K562 (cell line): ENCODE measurements at places on chromosomes 4 and X. TPM values are rescaled to one million over a fixed set of nuclear protein-coding genes. Genes with fewer than 3 reads are reported as not detected.

The KLHL13 gene
- 2.2 and 3.6 TPM in 2 replicates for polyA plus RNA-seq

The ARHGAP36 gene
- not detected in 2 replicates for polyA plus RNA-seq

The GAGE1 gene
- polyA plus RNA-seq = 356 and 549 TPM in 2 replicates

The ARHGAP4 gene
- 63.7 and 77.8 TPM in 2 replicates for polyA plus RNA-seq

The SLC9B2 gene
- polyA plus RNA-seq = 10.5 and 13.5 TPM in 2 replicates

The FATE1 gene
- not detected in 2 replicates for polyA plus RNA-seq

The CCNA2 gene
- 110 and 122 TPM in 2 replicates for polyA plus RNA-seq

The MAGEA10 gene
- not detected in 2 replicates for polyA plus RNA-seq

The ZNF732 gene
- polyA plus RNA-seq = 0.07 and 0.16 TPM in 2 replicates

The MAGEB2 gene
- 61.5 and 78.1 TPM in 2 replicates for polyA plus RNA-seq

The IL9R gene
- 1.6 and 2.2 TPM in 2 replicates for polyA plus RNA-seq

The PHKA2 gene
- polyA plus RNA-seq = 28.3 and 31.6 TPM in 2 replicates

The LONRF3 gene
- polyA plus RNA-seq = 4.8 and 8.7 TPM in 2 replicates

The RNF4 gene
- 32.6 and 35.2 TPM in 2 replicates for polyA plus RNA-seq

The DMRTC1 gene
- not detected in 2 replicates for polyA plus RNA-seq

The CT45A5 gene
- polyA plus RNA-seq = 4.5 and 5.6 TPM in 2 replicates

The NAP1L2 gene
- polyA plus RNA-seq = 0.16 TPM in 1 of 2 replicates, not detected in the other

The ASMT gene
- polyA plus RNA-seq = not detected in 2 replicates

The DACH2 gene
- polyA plus RNA-seq = not detected in 2 replicates

The TLR10 gene
- polyA plus RNA-seq = 0.03 TPM in 1 of 2 replicates, not detected in the other

The FGF2 gene
- 7.8 and 8.1 TPM in 2 replicates for polyA plus RNA-seq

The CACNA1F gene
- 0.15 and 0.41 TPM in 2 replicates for polyA plus RNA-seq

The NAA11 gene
- polyA plus RNA-seq = 21.3 and 22.1 TPM in 2 replicates

The SH3RF1 gene
- 0.11 TPM in 1 of 2 replicates, not detected in the other for polyA plus RNA-seq

The EPHA5 gene
- polyA plus RNA-seq = not detected in 2 replicates

The HS3ST1 gene
- not detected in 2 replicates for polyA plus RNA-seq

The FAM149A gene
- not detected in 2 replicates for polyA plus RNA-seq

The GPRASP1 gene
- 0.16 and 0.40 TPM in 2 replicates for polyA plus RNA-seq

The BEND2 gene
- 0.03 TPM in 1 of 2 replicates, not detected in the other for polyA plus RNA-seq

The CDKL5 gene
- 0.04 and 0.08 TPM in 2 replicates for polyA plus RNA-seq

The KLHL4 gene
- 0.04 TPM in 1 of 2 replicates, not detected in the other for polyA plus RNA-seq

The TMEM154 gene
- polyA plus RNA-seq = 0.56 and 1.6 TPM in 2 replicates

The SLC16A2 gene
- not detected in 2 replicates for polyA plus RNA-seq

The GAGE13 gene
- polyA plus RNA-seq = 224 and 284 TPM in 2 replicates

The NOA1 gene
- polyA plus RNA-seq = 22.1 and 24.6 TPM in 2 replicates

The S100G gene
- not detected in 2 replicates for polyA plus RNA-seq

The NEUROG2 gene
- polyA plus RNA-seq = 0.04 and 0.07 TPM in 2 replicates

The TNMD gene
- polyA plus RNA-seq = not detected in 2 replicates

The NCAPG gene
- polyA plus RNA-seq = 55.6 and 63.4 TPM in 2 replicates

The POU3F4 gene
- not detected in 2 replicates for polyA plus RNA-seq

The PPAT gene
- polyA plus RNA-seq = 36.2 and 41.7 TPM in 2 replicates

The XG gene
- polyA plus RNA-seq = not detected in 2 replicates

The TMEM164 gene
- polyA plus RNA-seq = 22.6 and 23.8 TPM in 2 replicates

The FAM133A gene
- 0.03 and 0.08 TPM in 2 replicates for polyA plus RNA-seq
